ENCODE measurements at places on chromosomes 6 and 20.

DNA sequence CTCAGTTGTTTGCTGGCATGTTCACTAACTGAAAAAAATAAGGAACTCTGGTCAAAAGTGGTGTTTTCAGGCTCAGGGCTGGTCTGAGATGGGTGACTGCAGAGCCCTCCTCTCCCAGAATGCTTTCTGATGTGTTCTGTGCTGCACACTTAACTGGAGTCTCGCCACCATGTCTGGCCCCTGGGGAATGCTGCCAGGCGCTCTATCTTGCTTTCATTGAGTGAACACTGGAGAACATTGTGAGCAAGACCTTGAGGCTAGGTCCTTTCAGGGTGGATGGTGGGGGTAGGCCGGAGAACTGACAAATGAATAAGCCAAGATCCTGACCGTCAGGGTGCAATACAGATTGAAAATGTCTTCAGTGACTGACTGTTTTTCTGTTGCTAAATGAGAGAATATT is 19.5 kb downstream of the PANK2 start:
- DNase-seq, result no peak

DNA sequence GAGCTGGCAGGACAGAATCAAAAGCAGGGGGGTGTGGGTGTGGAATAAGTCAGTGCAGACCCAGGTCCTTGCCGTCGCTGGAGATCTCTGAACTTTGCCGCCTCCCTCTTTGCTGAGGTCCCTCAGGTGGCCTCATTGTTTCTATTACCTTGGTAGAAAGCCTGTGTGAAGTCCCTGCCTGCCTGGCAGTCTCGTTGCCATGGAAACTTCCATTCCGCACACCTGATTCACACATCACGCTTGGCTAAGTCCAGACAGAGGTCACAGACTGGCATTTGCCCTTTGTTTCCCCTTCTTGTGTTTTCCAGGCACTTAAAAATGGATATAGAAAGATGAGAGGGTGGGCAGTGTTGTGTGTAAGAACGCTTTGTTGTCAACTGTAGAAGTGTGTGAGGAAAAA is 260.6 kb downstream of the PRL start:
- no peak for DNase-seq

DNA sequence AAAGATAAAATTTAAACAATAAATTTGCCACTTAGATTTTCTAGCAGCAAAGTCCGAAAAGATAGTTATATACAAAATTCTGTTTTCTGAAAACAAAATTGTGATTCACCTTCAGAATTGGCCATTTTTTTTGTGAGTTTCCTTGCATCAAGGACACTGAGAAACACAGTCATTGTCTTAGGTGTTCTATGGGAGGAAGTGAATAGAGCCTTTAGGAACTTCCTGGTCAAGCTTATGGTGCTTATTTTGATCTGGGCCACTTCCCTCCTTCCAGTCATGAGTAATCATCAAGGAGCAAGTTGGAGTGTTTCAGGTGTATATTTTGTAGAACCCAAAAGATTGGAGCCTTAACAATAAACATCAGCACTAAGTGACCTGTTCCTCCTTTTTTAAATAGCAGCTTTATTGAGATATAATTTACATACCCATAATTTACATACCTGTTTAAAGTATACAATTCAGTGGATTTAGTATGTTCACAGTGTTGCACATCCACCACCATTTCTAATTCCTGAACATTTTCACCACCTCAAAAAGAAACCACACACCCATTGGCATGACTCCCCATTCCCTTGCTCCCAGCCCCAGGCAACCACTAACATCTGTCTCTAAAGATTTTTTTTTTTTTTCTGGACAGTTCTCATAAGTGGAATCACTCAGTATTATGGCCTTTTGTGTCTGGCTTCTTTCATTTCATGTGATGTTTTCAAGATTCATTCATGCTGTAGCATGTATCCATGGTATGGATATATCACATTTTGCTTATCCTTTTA is 17.6 kb downstream of the TMEM74B start:
- no peak for DNase-seq

DNA sequence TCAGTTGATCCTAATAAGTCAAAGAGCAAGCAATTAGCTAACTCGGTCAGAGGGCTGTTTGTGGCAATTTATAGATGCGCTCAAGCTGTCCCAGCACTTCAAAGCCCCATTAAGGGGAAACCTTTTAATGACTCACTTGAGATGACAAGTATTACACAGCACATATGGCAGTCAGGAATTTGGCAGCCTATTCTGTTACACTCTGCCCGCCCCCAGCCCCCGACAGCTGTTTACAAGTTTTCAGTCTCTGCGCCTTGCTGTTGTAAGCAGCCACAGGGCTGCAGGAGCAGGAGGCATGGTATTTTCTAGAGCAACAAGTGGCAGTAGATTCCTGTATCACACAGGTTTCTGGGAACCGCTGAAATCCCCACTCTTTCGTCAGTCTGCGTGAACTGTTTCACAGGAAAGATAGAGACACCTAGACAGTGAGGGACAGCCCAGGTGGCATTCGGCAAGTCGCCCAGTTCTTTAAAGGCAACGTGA is 263.0 kb downstream of the FOXC1 start:
- peak; percentile 12 for DNase-seq

DNA sequence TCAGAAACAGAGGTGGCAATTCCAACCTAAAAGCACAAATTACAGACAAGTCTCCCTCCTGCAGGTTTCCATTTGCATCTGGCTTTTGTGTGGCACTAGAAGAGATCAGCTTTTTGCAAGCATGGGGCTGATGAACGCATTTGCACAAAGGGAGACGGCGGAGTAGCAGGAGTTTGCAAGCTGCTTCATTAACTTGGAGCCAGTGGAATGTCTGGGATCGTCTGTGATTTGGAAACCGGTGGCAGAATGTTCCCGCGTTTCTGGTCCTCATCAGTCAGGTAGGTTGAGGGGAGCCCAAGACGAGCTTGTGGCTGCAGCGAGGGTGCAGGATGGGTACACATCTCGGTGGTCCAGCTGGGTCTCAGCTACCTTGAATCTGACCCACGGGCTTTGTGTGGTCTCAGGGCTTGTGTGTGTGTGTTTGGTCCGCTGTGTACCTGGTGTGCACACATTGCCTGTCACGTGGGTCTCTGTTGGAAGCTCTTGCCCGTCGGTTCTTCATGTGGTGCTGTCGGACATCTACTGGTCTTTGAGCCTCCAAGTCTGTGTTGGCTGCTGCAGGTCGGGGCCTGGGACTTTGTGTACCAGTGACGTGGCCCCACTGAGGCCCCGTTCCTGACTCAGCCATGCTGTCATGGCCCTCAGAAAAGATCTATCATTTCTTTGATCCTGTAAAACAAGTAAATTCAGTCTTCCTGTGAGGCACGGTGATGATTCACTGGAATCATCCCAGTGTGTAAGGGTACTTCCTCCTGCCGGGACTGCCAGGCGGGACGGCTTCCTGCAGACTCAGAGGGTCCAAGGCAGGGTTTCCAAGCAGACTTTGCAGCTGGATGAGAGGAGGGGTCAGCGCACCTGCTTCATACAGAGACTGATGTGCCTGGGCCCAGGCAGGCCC is 12.4 kb upstream of the MYT1 start:
- DNase-seq, result no peak

GRCh38 chr6:63527658-63528514 is 44.4 kb upstream of the LOC128125822 start:
- DNase-seq, result no peak

DNA sequence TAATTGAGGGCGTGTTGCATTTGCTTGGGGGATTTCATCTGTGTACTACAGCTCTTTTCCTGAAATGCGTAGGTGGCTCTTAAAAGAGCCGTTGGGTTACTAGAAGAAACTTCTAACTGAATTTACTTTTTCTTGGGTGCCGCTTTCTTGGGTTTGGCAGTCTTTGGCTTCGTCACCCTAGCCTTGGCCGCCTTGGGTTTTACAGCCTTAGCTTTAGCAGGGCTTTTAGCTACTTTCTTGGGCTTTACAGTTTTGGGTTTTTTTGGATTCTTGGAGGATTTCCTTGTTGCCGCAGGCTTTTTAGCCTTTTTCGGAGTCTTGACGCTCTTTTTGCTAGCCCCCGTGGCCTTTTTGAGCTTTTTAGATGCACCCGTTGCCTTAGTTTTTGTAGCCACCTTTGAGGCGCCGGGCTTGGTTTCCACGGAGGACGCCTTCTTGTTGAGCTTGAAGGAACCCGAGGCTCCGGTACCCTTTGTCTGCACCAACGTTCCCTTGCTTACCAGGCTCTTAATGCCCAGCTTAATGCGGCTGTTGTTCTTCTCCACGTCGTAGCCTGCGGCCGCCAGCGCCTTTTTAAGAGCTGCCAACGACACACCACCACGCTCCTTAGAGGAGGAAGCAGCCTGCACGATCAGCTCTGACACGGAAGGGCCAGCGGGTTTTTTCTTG is 54.5 kb downstream of the TRIM38 start:
- no peak for DNase-seq

DNA sequence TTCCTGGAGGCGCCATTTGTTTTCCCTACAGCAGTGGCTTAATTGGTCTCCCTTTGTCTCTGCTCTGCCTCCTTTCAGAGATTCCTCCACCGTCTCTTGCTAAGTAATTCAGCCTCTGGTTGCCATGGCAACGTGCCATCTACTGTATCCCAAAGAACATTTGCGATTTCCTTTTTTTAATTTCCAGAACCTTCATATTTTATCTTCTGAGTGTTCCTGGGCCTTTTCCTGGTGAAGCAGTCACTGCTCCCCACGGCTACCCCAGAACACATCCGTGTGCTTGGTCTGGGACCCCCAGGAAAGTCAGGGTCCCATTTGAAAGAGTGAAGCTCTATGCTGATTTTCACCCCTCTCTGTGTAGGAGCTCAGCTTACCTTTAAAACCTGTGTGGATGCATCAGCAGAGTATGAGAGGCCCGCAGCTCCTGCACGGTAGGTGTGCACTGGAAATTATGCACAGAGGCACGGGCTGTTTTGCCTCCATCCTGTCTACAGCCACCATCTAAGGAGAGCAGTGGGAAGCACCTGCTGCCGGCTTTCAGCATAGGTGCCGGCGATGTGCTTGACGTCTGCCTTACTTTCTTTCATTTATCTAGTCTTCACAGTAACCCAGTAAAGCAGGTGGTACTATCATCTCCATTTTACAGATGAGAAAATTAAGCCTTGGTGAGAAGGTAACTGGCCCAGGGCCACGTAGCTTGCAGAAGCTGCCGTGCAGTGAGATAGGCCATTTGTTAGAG is 122.8 kb downstream of the SYCP2 start:
- DNase-seq, result no peak

DNA sequence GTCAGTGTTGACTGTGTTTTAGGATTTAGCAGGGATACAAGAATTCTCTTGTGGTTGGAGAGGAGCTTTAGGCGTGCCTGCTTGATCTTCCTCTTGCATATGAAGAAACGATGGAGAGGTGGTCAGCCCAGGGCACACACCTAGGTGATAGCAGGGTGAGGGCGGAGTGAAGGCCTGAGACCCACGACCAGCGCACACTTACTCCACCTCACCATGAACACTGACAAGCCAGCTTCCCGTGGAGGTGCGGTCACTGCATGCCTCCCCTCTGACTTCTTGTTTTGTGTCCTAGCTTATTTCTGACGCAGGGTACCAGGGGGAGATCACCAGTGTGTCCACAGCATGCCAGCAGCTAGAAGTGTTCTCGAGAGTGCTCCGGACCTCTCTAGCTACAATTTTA is 8.1 kb downstream of the NELFCD start:
- DNase-seq, result no peak
